ENCODE measurements at places on chromosomes 7 and 10. TPM values are rescaled to one million over a fixed set of nuclear protein-coding genes. Genes with fewer than 3 reads are reported as not detected.

DNA sequence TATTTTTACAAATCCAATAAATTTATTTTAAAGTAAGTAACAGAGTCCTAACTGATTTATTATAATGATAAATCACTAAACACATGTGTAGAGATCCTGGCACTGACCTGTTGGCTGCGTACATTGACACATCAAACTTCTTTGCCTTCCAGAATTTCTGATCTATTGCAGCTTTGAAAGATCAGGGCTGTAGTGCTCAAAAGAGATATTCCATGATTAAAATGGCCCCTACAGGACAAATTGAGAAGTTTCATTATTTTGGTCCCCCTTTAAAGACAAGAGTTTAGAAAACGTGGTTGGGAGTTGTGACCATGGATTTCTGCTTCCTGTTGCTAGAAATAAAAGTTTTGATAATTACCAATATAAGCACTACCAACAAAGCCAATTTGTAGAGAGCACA lies 87.7 kb upstream of the PDK4 start:
- H3K27ac ChIP-seq: no peak overlapping the region
- no peaks in the 10 kb centered on the region for H3K4me1 ChIP-seq
- H3K27me3 ChIP-seq: no peaks in the 10 kb centered on the region

DNA sequence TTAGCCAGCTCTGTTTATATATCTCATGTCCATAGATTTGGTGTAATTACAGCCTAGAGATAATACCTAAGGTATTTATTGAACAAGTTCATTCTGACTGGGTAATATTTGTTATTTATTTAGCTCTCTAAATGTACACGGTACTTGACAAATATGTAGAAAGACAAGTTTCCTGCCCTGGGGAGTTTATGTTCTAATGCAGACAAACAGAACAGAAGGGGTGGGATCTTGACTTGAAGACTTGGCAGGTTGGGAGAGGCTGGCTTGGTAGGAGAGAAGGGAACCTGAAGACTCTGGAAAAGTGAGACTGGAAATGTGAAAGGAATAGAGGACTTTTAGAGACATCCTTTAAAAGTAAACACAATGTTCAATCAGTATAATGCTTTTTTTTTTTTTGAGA lies 97.7 kb upstream of the CDK6 start:
- DNase-seq: no peak
- H3K27ac ChIP-seq: no peak overlapping the region
- peaks cover 5% of the 10 kb centered on the region for H3K27me3 ChIP-seq
- H3K4me3 ChIP-seq: no peak overlapping the region

GRCh38 chr7:51590746-51591145 lies 274.1 kb upstream of the COBL start:
- H3K36me3 ChIP-seq: no peaks in the 10 kb centered on the region
- H3K27ac ChIP-seq: no peak overlapping the region
- H3K4me3 ChIP-seq: no peak overlapping the region
- H3K4me1 ChIP-seq: no peaks in the 10 kb centered on the region

DNA sequence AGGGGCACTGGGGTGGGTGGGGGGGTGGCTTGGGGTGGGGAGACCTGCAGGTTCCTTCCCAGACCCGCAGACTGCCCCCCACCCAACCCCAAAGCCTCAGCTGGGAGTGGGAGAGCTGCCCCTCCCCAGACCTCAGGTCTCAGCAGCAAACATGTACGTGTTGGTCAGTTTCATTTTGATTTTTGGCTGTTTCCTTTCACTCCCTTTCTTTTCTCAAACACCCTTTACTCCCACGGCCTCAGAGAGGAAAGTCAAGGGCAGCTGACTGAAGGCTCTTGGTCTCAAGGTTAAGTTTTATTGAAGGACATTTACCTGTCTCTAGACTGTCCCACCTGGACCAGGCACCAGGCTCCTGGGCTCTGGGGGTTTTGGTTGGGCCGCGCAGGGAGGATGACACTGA lies 34.1 kb upstream of the HSPB1 start:
- H3K4me3 ChIP-seq: peak overlapping the region; percentile 39
- H3K4me1 ChIP-seq: peaks cover 21% of the 10 kb centered on the region
- no peak for DNase-seq
- H3K27ac ChIP-seq: no peak overlapping the region

- no peak overlapping the region for H3K4me3 ChIP-seq
- no peaks in the 10 kb centered on the region for H3K27me3 ChIP-seq
These were observed 39.1 kb downstream of the MINDY3 start for GRCh38 chr10:15821046-15821683.

GRCh38 chr7:117238472-117238871 lies 84.4 kb downstream of the WNT2 start:
- H3K4me3 ChIP-seq: no peak overlapping the region
- no peaks in the 10 kb centered on the region for H3K4me1 ChIP-seq
- no peak overlapping the region for H3K27ac ChIP-seq
- DNase-seq: no peak

- no peak overlapping the region for H3K27ac ChIP-seq
- no peak for DNase-seq
- peaks cover 5% of the 10 kb centered on the region for H3K27me3 ChIP-seq
- no peak overlapping the region for H3K4me3 ChIP-seq
- no peaks in the 10 kb centered on the region for H3K36me3 ChIP-seq
These were observed 213.4 kb downstream of the USP6NL start for GRCh38 chr10:11397980-11398580.

DNA sequence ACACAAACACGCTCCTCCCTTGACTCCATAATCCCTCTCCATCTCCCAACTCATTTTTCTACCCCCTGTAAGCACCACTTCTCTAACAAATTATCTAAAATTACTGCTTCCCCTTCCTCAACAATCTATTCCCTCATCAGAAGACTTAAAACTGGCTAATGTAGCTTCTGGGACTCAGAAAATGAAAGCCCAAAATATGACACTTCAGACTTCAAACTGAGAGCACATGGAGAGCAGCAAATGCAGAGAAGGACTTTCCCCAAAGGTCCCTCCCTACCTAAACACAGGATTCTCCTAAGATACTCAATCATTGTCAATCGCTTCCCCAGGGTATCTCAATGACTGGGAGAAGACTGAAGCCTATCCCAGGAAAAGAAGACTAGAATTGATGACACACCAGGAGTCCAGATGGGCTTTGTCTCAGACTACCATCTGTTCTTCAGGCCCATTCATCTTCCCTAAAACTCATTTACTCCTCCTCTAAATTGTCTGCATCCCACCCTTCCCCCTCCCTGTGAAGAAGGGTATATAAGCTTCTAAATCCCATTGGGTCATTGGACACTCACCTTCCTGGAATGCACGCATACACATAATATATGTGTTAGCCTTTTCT lies 39.2 kb downstream of the ST8SIA6 start:
- DNase-seq: no peak
- H3K4me1 ChIP-seq: peaks cover 8% of the 10 kb centered on the region
- H3K4me3 ChIP-seq: no peak overlapping the region
- H3K27ac ChIP-seq: no peak overlapping the region
- peaks cover 17% of the 10 kb centered on the region for H3K27me3 ChIP-seq
- H3K36me3 ChIP-seq: peaks cover 2% of the 10 kb centered on the region

C10orf143 gene
- total RNA-seq: 2.5 TPM
